SW480 (cell line): ENCODE measurements at places on chromosomes 12 and 14.

GRCh38 chr14:70995671-70996070 is 88.4 kb downstream of the PCNX1 start:
- DNase-seq, result peak; percentile 53

DNA sequence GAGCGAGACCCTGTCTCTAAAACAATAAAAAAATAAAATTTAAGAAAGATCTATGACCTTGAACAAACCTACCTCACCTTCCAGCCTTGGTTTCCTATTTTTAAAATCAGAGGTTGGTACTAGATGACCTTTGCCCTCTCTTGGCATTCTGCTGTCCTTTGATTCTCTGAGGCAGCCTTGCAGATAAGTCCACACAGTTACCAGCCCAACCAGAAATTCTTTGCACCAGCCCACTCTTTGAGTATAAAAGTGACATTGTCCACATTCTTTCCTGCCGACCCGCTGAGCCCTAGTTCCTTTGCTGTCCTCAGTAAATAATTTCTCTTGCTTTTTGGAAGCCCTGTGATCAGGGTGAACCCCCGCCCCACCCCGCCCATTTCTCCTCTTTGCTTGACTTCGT is 150.4 kb downstream of the PHETA1 start:
- DNase-seq, result no peak

GRCh38 chr14:64119500-64119899 is 174.7 kb downstream of the ESR2 start:
- no peak for DNase-seq

DNA sequence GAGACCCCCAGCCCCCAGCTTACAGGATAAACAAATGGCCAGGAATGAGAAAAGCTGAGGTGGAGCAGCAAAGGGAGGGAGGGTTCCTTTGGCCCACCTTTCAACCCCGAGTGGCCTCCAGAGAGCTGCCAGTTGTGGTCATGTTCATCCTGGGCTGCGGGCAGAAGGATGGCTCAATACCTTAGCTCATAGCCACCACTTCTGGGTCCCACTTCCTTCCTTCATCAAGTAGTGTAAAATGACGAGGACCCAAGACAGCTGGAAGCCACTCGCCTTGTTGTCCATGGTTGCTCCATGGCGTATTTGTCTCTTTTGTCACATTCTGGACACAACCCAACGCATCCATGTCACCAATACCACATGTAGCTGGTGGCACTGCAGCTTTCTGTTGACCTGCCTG is 24.2 kb downstream of the CRACR2A start:
- no peak for DNase-seq

DNA sequence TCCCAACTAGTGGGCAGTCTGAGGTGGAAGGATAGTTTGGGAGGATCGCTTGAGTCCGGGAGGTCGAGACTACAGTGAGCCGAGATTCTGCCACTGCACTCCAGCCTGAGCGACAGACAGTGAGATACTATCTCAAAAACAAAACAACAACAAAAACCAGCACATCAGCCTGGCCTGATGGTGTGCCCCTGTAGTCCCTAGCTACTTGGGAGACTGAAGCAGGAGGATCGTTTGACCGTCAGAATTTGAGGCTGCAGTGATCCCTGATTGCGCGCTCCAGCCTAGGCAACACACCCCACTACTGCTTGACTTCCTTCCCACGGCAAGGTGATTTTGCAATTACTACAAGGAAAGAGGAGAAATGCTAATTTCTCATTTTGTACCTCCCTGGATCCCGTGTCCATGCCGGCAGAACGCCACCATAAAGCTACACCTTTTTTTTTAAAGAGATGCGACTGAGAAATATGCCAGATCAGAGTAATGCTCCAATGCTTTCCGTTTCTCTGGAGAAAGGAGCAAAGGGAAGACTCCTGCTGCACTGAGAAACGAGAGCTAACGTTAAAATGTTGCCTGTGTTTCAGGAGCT is 672 bp upstream of the SCFD1 start:
- DNase-seq, result no peak

DNA sequence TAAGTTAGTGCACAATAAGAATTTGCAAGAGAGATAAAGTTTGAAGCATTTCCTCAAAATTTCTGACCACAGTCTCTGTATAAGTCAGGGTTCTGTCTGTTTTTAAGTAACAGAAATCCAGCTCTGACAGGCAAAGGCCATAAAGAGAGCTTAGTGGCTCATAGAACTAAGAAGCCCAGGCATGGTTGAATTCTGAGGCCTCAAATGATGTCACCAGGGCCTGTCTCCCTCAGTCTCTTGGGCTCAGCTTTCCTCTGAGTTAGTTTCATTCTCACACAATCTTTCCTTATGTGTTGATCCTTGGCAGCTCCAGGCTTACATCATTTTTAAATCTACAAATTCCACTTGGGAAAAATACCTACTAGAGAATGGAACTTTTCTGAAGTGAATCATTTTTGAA is 173.4 kb upstream of the ATP2B1 start:
- DNase-seq, result no peak

DNA sequence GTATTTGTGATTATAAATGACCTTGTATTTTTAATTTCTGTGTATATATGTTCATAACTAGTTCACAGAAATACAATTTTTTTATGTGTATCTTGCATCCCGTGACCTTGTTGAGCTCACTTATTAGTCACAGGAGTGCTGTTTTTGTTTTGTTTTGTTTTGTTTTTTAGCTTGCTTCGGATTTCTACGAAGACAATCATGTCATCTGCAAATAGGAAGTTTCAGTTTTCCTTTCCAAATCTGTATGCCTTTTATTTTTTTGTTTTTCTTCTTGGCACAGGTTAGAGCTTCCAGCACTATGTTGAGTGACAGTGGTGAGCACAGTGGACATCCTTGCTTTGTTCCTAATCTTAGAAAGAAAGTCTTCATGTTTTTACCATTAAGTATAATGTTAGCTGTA is 229.2 kb upstream of the GARIN6 start:
- no peak for DNase-seq

GRCh38 chr12:84502180-84502860 is 410.3 kb downstream of the SLC6A15 start:
- no peak for DNase-seq

DNA sequence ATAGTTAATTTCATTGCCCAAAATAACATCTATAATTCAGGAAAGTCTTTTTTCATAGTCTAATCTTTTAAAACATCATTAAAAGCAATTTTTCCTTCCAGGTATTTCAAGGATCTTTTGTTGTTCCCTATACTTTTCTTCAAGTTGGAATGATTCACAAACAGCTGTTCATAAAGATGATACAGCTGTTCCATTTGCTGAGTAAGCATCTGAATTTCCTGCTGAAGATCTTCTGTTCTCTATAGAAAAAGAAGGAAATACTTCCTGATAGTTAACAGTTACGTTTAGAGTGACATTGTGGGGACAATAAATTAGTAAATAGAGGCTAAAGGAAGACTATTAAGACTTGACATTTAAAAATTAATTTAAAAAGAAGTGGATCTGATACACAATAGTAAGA is 30.3 kb upstream of the ESR2 start:
- no peak for DNase-seq

DNA sequence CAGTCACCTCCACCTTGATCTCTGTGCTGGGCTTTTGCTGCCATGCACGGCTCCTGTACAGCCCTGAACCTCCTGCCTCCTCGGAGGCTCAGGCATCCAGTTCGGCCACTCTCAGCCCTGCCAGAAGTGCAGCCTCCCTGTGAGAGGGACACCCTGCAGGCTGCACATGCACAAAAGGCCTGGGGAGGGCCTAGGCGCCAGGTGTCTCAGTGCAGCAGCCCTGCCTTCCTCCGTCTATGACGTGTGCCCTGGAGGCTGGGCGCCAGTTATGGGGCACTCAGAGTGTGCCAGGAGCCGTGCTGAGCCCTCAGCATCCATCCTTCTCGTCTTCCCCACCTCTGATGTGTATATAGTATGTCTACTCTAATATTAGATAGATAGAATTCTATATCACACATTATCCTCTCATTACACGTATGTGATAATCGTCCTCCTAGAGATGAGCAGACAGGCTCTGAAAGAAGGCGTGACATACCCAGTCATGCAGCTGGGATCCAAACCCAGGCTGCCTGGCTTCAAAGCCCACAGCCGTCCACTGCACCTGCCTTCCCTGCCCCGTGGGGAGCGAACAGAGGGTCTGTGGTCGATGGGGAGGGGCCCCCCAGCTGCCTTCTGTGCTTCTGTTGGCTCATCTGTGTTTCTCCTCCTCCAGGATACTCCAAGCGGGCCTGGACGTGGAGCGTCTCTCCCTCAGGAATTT is 101.1 kb downstream of the B4GALNT3 start:
- no peak for DNase-seq

- peak; percentile 22 for DNase-seq
Measured at GRCh38 chr12:105814283-105814682, 324.5 kb downstream of the NUAK1 start.

DNA sequence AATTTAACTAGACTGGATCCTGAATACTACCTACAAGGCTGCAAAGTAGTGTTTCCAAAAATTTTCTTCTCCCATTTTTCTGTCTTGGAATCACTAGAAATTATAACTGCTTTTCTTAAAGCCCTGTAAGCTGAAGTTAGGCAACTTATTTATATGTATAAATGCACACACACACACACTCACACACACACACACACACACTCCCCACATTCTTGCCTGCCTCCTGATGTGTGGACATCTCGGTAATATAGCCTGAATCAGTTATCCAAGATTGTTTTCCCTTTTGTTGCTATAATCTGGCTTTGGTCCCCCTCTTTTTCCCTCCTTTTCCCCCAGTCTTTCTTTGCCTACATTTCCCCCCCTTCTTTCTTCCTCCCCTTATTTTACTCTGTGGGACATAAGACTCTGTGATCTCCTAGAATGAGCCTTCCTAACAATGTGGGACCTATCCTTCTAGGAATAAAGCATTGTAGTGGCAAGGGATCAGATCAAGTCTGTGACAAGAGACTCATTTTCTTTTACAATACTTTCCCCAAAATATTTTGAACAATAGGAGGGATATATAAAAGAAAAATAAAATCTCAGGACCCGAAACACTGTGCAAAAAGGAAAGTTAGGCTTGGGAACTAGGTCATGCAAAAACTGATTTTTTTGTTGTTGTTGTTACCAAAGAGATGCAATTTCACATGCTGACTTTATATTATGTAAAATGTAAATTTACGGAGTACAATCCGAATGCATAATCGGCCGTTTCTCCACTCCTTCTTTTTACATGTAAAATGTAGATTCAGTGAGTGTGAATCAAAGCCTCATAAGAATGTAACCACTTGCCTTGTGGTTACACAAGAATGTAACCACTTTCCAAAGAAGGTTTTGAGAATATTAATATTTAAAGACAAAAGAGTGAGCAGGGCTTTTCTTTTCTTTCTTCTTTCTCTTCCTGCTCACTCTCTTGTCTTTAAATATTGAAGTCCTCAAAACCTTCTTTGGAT is 26.3 kb upstream of the CD69 start:
- no peak for DNase-seq

DNA sequence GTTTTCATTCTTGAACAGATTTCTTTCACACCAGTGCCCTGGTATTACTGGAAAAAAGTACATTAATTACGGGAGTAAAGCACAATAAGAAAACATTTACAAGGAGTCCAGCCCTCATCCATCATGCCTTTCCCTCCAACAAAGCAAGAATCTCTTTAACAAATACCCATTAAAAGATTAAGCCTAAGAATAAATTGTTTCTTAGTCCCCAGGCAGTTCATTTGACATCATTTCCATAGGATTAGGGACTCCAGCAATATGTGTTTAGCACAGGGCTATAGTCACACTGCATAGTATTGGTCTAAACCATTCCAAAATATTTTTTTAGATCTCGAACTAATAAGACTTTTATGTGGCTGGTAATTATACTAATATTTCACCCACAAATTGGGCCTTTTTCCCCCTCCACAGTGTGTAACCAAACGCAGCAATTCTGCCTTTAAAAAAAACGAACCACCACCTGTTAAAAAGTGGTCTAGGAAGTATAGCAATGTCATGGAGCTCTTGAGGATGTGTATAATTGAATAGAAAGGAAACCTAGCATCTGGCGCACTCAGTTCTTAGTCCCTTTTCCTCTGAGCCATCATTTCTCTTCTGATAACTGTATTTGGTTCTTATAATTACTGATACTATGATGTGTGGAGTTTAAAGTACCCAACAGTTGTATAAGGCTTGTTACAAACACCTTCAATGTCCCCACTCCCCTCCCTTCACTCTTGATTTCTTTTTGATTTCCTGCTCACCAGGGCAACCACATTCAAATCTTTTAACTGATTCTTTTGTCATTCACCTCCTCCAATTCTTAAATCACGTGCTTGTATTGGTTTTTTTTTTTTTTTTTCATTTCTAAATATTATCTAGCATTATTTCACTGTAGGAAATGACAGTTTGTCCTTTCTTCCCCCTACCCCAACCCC is 138.7 kb downstream of the ETV6 start:
- DNase-seq, result no peak

DNA sequence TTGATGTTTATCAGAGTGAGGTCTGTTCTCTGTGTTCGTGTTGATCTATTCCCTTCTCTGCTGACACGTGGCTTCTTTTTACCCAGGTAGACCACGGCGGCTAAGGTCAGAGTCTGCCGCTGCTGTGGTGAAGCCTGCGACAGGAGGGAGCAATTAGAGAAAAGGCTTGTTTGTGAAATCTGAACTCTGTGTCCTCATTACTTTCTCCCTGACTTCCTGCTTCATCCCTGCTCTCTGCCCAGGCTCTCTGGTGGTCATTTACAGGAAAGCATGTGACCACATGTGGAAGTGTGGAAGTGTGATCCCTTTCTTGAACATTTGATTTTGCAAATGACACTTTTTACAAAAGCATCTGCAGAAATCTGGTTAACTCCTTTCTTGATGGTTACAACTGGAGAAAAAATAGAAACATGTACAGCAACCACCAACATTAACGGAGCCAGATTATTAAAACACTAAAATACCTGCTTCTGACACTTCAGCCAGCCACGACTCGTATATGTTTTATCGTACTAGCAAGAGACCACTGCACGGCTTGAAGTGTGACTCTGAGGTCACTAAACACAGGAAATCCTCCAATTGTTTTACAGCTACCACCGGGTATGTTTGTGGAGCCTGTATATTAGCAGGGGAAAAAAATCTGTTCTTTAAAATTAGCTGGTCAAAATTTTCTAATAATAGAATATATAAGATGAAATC is 388.6 kb upstream of the TMPO start:
- DNase-seq, result peak; percentile 44

- DNase-seq, result no peak
Measured at GRCh38 chr12:128914908-128915563, 61.8 kb downstream of the GLT1D1 start.

- no peak for DNase-seq
Measured at GRCh38 chr12:128109636-128110035, 157.3 kb upstream of the TMEM132C start.

DNA sequence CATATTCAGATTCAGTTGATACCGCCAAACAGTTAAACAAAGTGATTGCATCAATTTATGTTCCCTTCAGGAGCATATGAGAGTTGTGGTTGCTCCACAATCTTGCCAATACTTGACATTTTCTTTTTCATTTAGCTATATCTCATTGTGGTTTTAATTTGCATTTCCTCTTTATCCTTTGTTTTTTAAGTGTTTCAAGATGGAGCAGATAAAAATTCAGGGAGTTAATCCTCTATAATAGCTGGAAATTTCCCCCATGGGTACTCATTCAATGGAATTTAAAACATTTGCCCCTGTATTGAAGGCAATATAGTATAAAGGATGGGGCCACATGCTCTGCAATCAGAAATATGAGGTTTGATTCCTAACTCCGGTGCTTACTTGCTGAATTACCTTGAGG is 1.1 kb upstream of the EXD2 start:
- DNase-seq, result no peak
